ENCODE measurements at places on chromosomes 1 and 21. TPM values are rescaled to one million over a fixed set of nuclear protein-coding genes. Genes with fewer than 3 reads are reported as not detected.

- H3K27ac ChIP-seq = no peak overlapping the region
- H3K36me3 ChIP-seq = no peaks in the 10 kb centered on the region
These were observed 38.5 kb upstream of the PSEN2 start for GRCh38 chr1:226831953-226832352.

DNA sequence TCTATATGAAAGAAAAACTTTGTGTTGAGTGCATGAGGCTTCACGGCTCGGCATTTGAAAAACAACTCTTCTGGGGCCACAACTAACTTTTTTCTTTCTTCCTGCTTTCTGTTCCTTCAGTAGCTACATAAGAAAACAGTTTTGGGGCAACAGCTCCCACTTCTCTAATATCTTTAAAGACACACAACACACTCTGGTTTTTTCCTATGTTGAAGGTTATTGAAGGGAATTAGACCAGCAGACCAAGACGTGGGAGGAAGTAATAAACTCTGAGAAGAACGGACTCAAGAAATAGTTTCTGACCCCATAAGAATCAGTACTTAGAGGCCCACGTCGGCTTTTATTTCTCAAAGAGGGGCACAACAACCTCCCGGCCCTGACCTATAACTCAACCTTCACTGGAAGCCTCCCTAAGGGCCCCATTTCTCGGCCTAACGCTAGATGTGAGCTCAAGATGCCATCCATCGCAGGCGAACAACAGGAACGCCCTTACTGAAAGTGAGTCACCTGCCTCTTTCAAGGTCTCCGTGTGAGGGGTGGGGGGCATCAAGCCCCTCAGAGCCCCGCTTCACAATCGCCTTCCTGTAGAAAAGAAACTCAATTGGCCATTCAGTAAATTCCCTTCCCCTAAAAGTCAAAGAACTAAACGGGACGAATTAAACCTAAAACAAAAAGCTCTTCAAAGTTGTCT lies 844 bp downstream of the ZMYM6 start:
- H3K4me3 ChIP-seq = peak overlapping the region; percentile 86
- H3K27me3 ChIP-seq = no peaks in the 10 kb centered on the region
- H3K27ac ChIP-seq = peak overlapping the region; percentile 82

DNA sequence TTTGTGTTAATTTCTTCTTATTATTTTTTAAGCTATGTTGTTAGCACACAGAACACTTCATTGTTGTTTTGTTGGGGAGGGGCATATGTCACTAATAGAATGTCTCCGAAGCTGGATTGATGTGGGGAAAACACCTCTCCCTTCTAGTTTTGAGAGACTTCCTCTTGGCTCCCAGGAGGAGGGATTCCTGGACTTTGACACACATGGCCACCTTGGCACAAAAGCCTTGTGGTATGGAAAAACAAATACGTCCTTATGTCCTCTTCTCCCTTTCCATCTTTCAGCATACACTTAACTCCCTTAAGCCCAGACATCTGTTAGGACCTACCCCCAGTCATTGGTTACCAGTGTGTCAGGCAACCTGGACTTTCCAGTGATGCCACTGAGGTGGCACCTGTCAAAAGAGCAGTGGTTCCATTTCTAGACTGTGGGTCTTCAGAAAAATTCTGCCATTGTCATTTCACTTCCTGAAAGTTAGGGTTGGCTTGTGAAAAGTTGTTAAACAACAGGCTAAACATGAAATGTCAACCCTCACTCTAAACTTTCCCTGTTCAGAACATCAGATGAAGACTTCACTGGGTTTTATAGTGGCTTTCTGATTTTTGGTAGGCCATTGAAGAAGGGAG lies 12.5 kb upstream of the ABCB10 start:
- DNase-seq = no peak
- no peak overlapping the region for H3K27ac ChIP-seq
- no peaks in the 10 kb centered on the region for H3K4me1 ChIP-seq
- no peaks in the 10 kb centered on the region for H3K27me3 ChIP-seq
- H3K36me3 ChIP-seq = no peaks in the 10 kb centered on the region

GRCh38 chr21:28604946-28605537 lies 387.6 kb downstream of the LTN1 start:
- H3K4me1 ChIP-seq = no peaks in the 10 kb centered on the region
- DNase-seq = no peak
- H3K27me3 ChIP-seq = no peaks in the 10 kb centered on the region

CNIH3 gene
- 8.4 TPM for total RNA-seq

FCRL3 gene
- not detected for total RNA-seq
